Lower lobe of right lung (tissue), 2 donors: ENCODE measurements at places on chromosomes 6 and 20. TPM values are rescaled to one million over a fixed set of nuclear protein-coding genes. Genes with fewer than 3 reads are reported as not detected.

WASF1 gene
- total RNA-seq: 4.3 TPM

KHDC1 gene
- total RNA-seq: 1.7 TPM

RAB44 gene
- 0.95 TPM for total RNA-seq

BIRC7 gene
- total RNA-seq: 15.9 TPM
